RCC 7860 (cell line): ENCODE measurements at places on chromosomes 2 and 18.
A peak's percentile ranks its signal among the peaks of the same experiment; 100 is the strongest.

- no peak for DNase-seq
Observed at GRCh38 chr2:40220177-40220925, 231.5 kb downstream of the SLC8A1 start.

DNA sequence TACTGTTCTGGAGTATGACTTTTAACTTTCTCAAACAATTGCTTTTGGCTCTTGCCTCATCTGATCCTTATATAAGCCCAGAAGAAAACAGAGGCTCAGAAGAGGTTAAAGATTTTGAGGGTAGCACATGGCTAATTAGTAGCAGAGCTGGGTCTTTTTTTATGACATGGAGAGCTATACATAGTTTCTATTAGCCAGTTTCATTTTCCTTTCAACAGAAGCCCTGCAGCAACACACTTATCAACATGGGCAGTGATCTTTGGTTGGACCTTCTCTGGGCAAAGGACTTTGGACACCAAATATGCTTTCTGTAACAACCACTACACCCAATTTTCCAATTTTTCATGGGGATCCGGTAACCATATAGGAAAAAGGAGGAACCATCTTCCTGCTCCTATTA is 64.9 kb downstream of the NCKAP5 start:
- DNase-seq: no peak

DNA sequence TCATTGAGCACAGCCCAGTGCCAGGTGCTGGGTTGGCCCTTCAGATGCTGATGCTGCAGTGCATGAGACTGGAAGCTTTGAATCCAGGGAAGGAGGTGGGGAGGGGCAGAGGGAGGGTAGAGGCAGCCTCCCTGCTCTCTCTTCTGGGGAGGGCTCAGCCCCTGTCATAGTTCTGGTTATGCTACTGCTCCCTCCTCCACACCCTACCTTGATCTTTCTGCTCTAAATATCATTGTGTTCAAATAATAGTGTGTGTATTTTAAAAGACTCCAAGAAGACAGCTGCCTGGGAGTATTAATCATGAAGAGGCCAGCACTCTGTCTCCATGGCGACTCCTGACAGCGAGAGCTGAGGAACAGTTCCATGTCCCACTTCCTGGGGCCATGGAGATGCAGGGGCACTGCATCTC is 3.8 kb upstream of the EGR4 start:
- DNase-seq: peak; percentile 27

- no peak for DNase-seq
Observed at GRCh38 chr2:176675271-176675949, 406.2 kb downstream of the MTX2 start.

- no peak for DNase-seq
Observed at GRCh38 chr2:127101756-127102477, 5.0 kb downstream of the BIN1 start.

DNA sequence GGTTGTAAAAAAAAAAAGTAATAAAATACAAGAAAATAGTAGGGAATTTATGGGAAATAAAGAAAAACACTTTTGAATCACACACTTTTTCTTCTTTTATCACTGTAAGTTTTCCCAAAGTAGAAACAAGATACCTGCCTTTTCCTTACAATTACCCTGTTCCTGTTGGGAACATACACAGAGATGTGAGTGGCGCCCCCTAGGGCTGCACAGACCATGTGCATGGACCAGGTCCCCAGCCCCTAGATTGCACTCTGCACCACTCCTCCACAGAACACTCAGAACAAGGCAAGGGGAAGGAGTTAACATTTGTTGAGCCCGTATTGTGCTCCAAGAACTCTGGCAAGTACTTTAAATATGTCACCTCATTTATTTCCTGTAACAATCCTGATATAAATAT is 118.7 kb upstream of the NRP2 start:
- DNase-seq: no peak

DNA sequence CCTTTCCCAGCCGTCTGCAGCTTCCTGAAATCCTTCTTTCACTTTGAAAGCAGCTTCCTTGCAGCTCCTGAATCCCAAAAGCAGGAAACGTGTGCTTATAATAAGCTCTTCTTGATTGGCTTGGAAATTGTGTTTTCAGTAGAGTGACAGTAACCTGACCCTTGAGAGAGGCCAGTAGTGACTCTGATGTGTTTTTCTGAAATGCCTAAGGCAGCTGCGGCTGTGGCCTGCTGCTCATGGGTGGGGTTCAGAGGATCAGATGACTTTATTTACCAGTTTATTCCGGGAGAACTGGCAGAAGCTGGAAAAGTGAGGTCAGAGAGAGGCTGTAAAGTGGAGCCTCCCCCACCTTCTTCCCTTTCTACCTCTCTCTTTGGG is 31.9 kb upstream of the RPIA start:
- DNase-seq: no peak

- no peak for DNase-seq
Observed at GRCh38 chr2:163319006-163319405, 416.8 kb downstream of the FIGN start.

DNA sequence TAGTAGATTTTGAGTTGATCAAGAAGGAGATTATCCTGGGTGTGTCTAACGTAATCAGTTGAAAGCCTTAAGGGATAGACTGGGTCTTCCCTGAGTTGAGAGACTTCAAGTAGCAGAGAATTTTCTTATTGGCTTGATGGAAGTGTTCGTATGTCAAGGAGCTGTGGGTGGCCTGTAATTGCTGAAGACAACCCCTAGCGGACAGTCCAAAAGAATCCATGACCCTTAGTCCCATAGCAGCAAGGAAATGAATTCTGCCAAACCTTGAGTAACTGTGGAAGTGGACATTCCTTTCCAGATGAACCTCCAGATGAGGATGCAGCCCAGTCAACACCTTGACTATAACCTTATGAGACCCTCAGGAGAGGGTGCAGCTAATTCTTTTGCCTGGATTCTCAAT is 786.3 kb downstream of the SOCS6 start:
- DNase-seq: no peak
